NCI-H1694 treated with DMSO at 0.1 percent for 48 hours (cell line): ENCODE measurements at places on chromosomes 4 and X.

DNA sequence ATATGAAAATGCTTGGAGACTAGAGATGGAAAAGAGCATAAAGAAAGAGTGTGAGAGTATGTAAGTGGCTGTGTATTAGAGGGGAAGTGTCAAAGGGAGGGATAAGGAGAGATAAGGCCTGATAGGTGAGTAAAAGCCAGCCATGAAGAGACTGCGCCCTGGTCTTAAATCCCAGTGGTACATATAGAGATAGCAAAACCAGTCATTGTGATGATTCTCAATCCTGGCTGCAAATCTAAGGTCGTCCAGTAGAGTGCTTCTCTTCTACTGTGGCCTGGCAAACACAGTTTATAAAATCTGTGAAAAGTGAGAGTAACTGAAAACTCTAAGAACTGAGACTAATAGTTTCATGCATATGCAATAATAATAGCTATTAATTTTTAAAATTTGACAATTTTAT, 86.9 kb downstream of the MAB21L2 start:
- no peak for DNase-seq

- DNase-seq: no peak
These were observed 18.1 kb downstream of the GUCY2F start for GRCh38 chrX:109463784-109464183.

DNA sequence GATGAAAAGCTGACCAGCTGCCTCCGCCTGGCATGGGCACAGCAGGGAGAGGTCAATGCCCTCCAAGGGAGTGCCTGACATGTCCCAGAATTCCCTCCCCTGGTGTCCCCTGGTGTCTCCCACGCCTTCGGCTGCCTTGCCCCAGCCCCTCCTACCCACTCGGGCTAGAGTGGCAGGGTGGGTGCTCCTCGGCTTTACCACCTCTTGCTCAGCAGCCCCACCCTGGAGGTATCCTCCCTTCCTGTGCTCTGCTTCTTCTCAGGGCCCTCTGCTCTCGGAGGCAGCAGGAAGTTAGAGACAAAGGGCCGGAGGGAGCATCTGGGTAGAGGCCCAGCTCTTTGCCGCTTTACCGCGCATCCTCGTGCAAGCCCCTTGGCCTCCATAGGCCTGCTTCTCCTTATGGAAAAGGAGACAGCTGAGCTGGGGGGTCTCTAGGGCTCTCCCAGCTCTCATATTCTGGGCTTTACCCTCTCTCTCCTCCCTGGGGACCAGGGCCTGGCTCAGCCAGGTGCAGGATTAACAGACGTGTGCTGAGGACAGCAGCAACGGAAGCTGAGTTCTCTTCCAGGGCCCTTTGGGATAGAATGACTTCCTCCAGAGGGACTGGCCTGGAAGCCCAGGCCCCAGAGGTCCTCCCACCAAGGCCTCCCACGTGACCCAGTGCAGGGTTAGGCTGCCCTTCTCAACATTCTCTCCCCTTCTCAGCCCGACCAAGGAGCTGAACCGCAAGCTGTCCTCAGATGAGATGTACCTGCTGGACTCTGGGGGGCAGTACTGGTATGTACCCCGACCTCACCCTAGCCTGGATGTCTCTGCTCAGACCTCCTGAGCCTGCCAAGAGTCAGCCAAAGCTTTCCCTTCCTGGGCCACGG, 17.2 kb downstream of the XPNPEP2 start:
- DNase-seq: no peak

DNA sequence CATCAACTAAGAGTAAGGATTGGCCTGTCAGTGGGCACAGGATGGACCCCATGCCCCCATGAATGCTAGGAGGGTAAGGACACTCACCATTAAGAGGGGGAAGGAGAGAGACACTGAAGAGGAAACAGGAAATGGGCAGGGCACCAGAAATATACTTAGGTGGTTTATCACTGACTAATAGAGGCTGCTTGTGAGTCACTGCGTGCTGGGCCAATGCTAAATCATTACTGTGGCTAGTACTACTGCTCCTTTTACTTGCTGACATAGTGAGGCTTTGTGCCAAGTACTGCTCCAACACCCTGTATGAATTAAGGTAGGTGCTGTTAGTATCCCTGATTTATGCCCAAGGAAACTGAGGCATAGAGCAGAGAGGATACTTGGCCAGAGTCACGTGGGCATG, 130.4 kb upstream of the FRMPD4 start:
- DNase-seq: no peak

GRCh38 chrX:104189837-104190236, 23.6 kb downstream of the FAM199X start:
- no peak for DNase-seq

DNA sequence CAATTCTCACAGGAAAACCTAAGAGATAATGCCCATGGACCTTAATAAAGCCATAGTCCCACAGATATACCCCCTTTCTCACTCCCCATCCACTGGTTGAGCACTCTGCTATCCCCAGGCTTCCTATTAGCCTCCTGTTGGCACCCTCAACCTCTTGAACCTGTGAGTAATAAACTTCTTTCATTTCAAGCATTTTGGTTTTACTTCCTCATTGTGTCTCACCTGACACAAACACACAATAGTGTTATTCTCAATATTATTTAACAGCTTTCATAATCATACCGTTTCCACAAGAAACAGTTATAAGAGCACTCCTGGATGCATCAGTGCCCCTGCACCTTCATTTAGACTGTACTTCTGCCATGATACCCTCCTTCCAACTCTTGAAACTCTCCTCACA, 56.8 kb downstream of the TRPC5 start:
- no peak for DNase-seq

GRCh38 chr4:105838082-105838481, 57.2 kb upstream of the NPNT start:
- no peak for DNase-seq

- DNase-seq: no peak
These were observed 656.8 kb downstream of the IQCM start for GRCh38 chr4:149158817-149159216.

GRCh38 chr4:172813359-172813923, 355.2 kb upstream of the GALNT7 start:
- DNase-seq: no peak

DNA sequence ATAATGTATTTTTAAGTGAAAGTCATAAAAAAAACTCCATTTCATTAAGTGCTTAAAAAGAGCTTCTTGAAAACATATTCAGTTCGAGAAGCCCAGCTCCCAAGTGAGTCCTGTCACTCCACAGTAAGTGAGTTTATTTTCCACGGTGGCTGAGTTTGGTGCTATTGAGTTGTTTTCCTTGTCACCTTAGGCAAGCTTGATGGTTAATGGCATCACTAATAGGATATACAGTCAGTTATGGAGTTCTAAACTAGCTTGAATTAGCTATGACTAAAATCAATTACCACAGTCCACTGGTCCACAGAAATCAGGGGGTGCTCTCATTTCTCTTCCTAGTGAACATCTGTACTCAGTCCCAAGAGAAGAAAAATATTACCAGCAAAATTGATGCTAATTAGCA, 1526.2 kb upstream of the IGFBP7 start:
- DNase-seq: no peak

DNA sequence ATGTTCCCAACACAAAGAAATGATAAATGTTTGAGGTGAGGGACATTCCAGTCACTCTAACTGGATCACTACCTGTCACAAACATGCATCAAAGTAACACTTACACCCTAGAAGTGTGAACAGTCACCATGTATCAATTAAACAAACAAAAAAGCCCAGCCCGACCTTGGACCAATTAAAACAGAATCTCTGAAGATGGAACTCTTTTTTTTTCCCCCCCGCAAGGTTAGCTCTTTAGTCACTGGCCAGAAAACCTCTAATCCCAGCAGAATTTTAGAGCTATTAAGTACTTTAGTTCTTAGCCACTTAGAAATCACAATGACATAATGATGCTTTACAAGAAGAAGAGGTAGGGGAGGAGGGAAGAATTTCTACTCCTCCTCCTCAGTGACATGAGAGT, 154.5 kb downstream of the PALLD start:
- no peak for DNase-seq
